Motor neuron (in vitro differentiated cells): ENCODE measurements at places on chromosomes 5 and 9. TPM values are rescaled to one million over a fixed set of nuclear protein-coding genes. Genes with fewer than 3 reads are reported as not detected.

The ECSCR gene
- 1.1 and 2.0 TPM in 2 replicates for total RNA-seq

DNA sequence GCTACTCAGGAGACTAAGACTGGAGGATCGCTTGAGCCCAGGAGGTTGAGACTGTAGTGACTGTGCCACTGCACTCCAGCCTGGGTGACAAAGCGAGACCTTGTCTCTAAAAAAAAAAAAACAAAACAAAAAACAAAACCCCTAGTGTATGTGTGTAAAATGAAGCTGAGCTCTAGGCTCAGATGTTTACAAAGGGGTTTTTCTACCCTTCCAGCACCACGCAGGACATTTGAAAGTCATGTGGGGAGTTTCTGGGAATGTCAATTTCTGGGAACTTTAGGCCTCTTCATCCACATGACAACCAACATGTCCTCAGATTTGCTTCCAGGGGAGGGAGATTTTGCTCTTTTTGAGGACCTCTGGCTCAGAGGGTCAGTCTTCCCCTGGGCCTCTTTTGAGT, 42.4 kb upstream of the AIF1L start:
- no peak for ATAC-seq

GRCh38 chr5:37037840-37038239, 161.3 kb downstream of the NIPBL start:
- ATAC-seq = no peak

GRCh38 chr9:105103776-105104175, 140.7 kb upstream of the SLC44A1 start:
- ATAC-seq = no peak

DNA sequence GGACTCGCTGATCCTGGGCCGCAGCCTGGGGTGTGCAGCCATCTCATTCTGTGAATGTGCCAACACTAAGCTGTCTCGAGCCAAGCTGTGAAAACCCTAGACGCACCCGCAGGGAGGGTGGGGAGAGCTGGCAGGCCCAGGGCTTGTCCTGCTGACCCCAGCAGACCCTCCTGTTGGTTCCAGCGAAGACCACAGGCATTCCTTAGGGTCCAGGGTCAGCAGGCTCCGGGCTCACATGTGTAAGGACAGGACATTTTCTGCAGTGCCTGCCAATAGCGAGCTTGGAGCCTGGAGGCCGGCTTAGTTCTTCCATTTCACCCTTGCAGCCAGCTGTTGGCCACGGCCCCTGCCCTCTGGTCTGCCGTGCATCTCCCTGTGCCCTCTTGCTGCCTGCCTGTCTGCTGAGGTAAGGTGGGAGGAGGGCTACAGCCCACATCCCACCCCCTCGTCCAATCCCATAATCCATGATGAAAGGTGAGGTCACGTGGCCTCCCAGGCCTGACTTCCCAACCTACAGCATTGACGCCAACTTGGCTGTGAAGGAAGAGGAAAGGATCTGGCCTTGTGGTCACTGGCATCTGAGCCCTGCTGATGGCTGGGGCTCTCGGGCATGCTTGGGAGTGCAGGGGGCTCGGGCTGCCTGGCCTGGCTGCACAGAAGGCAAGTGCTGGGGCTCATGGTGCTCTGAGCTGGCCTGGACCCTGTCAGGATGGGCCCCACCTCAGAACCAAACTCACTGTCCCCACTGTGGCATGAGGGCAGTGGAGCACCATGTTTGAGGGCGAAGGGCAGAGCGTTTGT, 19.9 kb downstream of the PTGES2 start:
- no peak for ATAC-seq

The TNFSF15 gene
- total RNA-seq = 0.05 and 0.13 TPM in 2 replicates

DNA sequence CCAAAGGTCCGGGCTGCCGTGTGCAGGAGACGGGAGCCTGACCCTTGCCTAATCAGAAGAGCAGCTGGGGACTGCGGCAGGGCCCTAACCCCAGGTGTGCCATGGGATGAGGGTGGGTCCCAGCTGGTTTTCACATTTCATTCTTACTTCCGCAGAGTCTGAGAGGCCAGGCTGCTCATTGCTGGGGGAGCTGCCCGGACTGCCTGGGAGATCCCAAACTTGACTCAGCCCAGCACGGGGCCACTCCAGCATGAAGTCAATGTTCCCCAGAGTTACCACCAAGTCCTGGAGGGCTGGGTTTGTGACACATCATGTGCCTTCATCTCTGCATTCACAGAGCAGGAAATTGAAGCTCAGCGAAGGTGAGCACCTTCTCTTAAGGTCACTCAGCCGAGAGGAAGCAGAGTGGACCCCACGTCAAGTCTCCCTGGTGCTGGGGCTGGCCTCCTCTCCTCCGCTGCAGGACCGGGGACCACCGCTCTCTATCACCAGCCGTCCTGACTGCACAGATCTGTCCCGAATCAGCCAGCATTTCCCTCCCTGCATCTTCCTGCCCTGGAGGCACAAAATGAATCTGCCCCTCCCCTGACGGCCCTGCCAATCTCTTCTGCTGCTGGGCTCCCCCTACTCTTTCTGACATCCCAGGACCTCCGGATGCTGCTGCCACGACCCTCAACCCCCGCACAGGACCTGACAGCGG, 54.6 kb upstream of the PHYKPL start:
- no peak for ATAC-seq
